GM03348 (cell line): ENCODE measurements at places on chromosomes 13 and 19.

- DNase-seq = peak; percentile 21
Observed at GRCh38 chr19:43148233-43148632, 38.1 kb downstream of the PSG5 start.

- DNase-seq = no peak
Observed at GRCh38 chr13:25686831-25687470, 315.2 kb downstream of the ATP8A2 start.

- DNase-seq = no peak
Observed at GRCh38 chr13:59332966-59333365, 830.8 kb downstream of the DIAPH3 start.

GRCh38 chr19:31535691-31536460, 186.6 kb upstream of the TSHZ3 start:
- no peak for DNase-seq

DNA sequence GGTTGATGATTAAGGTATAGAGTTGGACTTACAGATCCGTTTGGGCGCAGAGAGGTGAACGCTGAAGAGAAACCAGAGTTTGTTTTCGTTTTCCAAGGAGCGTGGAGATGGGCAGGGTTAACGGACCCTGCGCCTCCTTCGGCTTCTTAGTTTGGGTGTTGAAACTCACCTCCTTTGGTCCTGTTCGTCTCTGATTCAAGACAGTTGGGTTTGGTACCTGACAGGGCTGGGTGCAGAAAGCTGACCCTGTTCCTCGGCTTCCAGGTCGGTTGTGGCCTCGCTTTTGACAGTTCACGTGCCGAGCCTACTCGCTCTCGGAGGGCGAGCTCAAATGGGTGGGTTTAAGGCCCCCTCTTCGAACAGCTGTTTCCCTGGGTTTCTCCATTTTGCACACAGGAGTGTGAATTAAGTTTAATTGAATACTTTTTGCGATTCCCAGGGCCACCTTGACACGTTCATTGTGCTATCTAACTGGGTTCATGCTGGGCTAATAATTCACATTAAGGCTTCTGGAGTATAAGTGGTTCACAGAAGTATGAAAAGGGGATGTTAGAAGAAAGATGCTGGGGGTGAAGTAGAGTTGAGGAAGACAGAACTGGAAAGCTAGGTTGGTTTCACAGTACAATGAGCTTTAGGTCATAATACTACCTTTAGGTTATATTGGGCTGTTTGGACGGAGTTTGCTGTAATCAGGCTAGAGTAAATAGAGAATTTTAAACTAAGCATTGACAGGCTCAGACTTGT, 638 bp downstream of the USPL1 start:
- peak; percentile 20 for DNase-seq

GRCh38 chr13:36917311-36917710, 2.7 kb downstream of the SMAD9 start:
- DNase-seq = no peak

DNA sequence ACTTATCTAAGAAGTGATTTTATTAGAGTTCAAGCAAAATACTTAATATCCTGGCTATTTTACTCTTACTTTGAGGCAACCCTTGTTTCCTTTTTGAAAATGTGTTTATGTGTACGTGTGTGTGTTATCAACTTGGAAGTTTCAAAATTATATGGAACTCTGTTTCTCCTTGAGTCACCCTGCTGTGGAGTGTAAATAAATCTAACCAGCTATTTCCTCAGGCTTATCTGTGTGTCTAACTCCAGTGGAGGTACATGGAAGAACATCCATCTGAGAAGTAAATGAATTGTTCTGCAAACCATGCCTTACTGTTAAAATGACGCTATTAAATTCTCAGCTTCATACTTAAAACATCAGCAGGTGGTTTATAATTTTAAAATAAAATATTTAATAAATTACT, 583.4 kb upstream of the SLITRK5 start:
- no peak for DNase-seq

GRCh38 chr19:14056069-14056666, 5.7 kb downstream of the PALM3 start:
- no peak for DNase-seq

- peak; percentile 61 for DNase-seq
Observed at GRCh38 chr13:100694722-100695508, 20.3 kb upstream of the TMTC4 start.

GRCh38 chr13:24693862-24694471, 13.8 kb downstream of the ATP12A start:
- no peak for DNase-seq

GRCh38 chr19:4983346-4984105, 14.6 kb downstream of the KDM4B start:
- no peak for DNase-seq

DNA sequence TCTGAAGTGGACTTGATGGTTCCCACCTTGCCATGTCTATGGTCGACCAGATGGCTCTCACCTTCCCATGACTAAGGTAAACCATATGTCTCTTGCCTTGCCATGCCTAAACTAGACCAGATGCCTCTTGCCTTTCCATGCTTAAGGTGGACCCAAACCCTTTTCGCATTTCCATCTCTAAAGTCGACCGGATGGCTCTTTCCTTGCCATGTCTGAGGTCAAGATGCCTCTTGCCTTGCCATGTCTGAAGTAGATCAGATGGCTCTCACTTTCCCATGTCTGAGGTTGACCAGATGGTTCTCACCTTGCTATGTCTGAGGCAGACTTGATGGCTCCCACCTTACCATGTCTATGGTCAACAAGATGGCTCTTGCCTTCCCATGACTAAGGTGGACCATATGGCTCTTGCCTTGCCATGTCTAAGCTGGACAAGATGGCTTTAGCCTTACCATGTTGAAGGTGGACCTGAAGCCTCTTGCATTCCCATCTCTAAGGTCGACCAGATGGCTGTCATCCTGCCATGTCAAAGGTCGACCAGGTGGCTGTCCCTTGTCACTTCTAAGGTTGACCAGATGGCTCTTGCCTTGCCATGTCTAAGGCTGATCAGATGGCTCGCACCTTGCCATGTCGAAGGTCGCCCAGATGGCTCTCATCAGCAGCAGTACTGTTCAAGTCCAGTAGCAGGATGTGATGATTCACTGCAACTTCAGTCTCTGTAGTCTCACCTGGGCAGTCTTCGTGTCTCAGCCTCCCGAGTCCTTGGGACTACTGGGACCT, 1439.4 kb downstream of the UQCRFS1 start:
- DNase-seq = no peak

DNA sequence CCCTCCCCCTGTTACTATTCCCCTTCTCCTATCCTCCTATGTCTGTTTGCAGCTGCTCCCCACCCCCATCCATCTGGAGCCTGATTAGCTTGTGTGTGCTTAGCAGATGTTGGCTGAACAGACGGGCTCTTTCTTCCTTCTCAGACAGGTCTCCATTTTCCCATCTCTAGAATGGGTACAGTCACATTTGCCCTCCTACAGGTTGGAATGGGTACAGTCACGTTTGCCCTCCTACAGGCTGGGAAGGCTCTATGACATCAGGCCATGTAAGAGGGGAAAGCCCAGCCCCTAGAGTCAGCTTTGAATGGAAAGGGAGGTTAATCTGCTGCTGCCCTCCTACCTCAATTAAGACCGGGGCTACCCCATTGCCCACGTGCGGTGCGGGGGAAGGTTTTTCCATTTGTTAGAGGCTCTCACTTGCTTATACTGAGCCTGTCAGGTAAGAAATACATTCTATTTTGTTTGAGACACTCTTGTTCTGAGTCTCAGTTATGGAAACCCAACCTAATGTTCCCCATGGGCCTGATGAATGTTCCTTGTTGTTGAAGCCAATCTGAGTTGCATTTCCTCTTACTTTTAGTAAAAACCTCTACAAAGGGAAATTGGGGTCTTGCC, 2.2 kb upstream of the CLEC17A start:
- DNase-seq = no peak

GRCh38 chr19:1269478-1270212, 513 bp downstream of the CIRBP start:
- DNase-seq = peak; percentile 94

GRCh38 chr13:112813552-112813951, 123.7 kb downstream of the ATP11A start:
- no peak for DNase-seq

DNA sequence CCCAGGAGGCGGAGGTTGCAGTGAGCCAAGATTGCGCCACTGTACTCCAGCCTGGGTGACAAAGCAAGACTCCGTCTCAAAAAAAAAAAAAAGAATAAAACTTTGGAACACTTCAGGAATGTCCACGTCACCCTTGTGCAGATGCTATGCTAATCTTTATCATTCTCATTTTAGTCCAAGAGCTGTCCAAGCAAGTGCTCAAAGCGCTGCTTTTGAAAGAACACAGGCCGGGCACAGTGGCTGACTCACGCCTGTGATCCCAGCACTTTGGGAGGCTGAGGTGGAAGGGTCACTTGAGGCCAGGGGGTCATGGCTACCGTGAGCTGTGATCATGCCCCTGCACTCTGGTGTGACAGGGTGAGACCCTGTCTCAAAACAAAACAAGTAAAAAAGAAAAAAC, 11.1 kb upstream of the UQCR11 start:
- DNase-seq = peak; percentile 43

- no peak for DNase-seq
Observed at GRCh38 chr13:29566206-29566605, 29.3 kb downstream of the SLC7A1 start.

GRCh38 chr19:44947041-44947581, 1.3 kb downstream of the APOC2 start:
- DNase-seq = no peak

DNA sequence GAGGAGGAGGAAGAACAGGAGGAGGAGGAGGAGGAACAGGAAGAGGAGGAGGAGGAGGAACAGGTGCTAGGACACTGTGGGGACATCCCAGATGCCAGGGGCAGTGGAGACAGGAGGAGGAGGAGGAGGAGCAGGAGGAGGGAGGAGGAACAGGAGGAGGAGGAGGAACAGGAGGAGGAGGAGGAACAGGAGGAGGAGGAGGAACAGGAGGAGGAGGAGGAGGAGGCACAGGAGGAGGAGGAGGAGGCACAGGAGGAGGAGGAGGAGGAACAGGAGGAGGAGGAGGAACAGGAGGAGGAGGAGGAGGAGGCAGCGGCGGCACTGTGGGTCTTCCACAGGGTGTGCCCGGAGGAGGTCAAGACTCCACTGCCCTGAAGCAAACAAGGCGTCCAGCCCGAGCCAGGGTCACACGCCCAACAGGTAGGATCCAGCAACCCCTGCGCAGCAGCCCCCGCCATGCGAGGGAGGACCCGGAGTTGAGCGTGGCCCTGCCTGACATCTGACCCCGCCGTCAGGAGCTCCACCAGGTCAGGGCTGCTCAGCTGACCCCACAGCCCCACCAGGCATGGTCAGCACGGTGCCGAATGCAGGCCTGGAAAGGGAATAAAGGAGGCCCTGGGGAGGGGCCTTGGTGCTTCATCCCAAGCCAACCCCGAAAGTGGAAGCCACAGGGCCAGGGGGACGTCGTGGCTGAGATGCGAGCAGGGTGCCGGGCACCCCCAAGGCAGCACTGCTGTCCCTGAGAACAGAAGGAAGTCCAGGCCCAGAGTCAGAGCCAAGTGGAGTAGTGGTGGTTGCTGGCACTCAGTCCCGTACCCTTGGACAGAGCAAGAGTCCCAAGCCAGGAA, 9.2 kb downstream of the SBNO2 start:
- no peak for DNase-seq

- DNase-seq = peak; percentile 2
Observed at GRCh38 chr13:66933994-66934393, 296.1 kb downstream of the PCDH9 start.

- DNase-seq = peak; percentile 98
Observed at GRCh38 chr19:3343619-3344502, 22.5 kb upstream of the NFIC start.

GRCh38 chr19:55232286-55232602, 3.7 kb upstream of the TMEM86B start:
- DNase-seq = no peak

- no peak for DNase-seq
Observed at GRCh38 chr19:35740108-35740422, 2.2 kb downstream of the IGFLR1 start.

GRCh38 chr19:9037400-9038062, 27.3 kb upstream of the MUC16 start:
- DNase-seq = no peak

DNA sequence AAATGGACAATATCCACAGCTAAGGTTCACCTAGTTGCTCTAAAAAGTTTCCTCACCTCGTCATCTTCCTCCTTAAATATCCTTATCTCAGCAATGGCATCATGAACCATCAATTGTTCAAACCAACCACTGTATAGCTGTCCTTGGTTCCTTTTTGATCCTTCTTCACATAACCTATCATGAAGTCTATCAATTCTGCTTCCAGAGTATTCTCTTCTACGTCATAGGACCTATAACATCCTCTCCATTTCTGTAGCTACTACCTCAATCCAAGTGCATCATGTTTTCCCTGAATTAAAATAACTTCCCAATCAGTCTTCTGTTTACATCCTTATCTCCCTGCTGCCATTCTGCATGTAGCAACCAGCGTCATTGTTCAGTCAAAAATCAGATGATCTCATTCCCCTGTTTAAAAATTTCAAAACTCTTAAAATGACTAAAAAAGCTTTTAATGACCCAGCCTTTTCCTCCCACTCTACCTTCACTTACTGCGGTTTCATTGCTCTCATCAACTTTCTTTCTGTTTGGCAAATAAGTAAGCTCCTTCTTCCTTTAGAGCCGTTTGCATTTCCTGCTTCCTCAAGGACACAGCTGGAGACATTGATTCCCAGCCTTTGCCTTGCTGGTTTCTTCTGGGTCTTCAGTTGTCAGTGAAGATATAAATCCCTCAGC, 223.9 kb upstream of the MIR17HG start:
- no peak for DNase-seq

GRCh38 chr19:49056101-49056901, 1.2 kb downstream of the CGB7 start:
- DNase-seq = peak; percentile 93

- no peak for DNase-seq
Observed at GRCh38 chr19:33688171-33688992, 66.6 kb downstream of the CHST8 start.

DNA sequence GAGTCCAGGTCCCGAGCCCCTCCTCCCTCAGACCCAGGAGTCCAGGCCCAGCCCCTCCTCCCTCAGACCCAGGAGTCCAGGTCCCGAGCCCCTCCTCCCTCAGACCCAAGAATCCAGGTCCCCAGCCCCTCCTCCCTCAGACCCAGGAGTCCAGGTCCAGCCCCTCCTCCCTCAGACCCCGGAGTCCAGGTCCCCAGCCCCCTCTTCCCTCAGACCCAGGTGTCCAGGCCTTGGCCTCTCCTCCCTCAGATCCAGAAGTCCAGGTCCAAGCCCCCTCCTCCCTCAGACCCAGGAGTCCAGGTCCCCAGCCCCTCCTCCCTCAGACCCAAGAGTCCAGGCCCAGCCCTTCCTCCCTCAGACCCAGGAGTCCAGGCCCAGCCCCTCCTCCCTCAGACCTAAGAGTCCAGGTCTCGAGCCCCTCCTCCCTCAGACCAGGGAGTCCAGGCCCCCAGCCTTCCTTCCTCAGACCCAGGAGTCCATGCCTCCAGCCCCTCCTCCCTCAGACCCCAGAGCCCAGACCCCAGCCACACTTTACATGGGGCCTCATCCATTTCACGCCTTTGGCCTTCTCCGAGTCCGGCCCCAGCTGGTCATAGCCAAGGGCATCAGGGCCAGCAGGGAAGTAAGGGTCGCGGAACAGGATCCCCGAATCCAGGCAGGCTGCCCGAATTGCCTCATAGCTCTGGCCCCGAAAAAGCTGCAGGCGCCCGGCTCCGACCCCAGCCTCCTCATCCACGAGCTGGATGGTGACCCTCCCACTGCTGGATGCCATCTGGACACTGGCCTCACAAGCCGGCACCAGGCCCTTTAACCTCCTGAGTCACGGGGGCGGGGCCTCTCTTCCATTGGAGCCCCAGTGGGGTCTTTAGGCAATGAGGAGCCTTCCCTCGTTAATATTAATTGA, 628 bp downstream of the CAPN12 start:
- DNase-seq = no peak
